GM19239 (cell line): ENCODE measurements at places on chromosomes 7 and 10.

- no peak for DNase-seq
Measured at GRCh38 chr7:41979834-41980307, 257.1 kb downstream of the GLI3 start.

- DNase-seq: no peak
Measured at GRCh38 chr10:6409971-6410643, 170.0 kb downstream of the PRKCQ start.

DNA sequence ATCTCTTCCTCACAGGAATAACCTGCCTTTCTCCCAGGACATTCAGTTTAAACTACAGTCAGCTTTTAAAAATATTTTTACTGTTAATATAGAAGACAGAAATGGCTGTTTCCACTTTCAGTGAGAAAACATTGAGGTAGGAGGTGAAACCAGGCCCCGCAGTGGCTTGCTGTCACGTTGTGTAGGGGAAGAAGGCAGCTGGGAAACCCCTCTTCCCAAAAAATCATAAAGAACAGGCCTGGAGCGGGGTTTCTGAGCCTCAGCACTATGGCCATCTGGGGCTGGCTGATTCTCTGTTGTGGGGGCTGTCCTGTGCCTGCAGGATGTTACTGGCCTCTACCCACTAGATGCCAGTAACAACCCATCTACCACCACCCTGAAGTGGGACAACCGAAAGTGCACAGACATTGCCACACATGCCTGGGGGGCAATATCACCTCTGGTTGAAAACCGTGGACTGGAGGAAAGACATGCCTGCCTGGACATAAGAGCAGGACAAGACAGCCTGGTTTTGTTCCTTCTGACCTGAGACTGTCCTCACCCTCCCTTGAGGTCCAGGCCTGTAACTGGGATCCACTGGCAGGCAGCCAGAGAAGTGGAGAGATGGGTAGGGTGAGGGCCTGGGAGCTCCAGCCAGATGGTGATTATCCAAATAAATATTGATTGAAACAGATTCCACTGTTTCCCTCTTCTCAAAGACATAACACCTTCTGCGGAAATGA lies 43.9 kb downstream of the KCNH2 start:
- DNase-seq: no peak

- DNase-seq: no peak
Measured at GRCh38 chr7:151198945-151199848, 11.1 kb downstream of the H2BK1 start.

DNA sequence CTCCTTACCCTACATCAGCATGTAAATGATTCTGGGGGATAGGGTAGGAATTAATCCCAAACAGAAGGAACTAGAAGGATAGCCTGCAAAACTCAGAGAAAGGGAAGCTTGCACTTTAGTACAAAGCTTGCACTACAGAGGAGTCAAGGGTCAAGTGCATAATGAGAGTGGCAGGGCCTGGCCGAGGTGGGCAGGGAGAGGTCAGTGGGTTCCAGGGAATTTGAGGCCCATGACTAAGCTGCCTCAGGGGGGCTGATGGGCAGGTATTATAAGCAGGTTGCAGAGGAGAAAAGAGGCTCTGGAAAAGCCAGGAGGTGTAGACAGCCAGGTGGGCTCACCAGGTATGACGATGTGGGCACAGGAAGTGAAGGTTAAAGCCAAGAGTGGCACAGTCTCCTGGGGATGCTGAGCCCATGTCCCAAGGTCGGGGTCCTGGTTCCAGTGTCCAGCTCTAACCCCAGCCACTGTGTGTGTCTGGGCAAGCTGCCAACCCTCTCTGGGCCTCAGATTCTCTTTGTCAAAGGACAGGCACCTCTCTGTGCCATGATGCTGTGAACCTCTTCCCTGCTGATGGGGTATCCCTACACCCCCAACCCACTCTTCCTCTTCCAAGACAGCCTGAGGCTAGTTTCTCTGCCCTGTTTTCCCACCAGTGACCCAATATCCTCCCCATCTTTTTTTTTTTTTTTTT lies 32.0 kb upstream of the ELN start:
- no peak for DNase-seq

- no peak for DNase-seq
Measured at GRCh38 chr7:136234040-136234439, 256.9 kb upstream of the MTPN start.

DNA sequence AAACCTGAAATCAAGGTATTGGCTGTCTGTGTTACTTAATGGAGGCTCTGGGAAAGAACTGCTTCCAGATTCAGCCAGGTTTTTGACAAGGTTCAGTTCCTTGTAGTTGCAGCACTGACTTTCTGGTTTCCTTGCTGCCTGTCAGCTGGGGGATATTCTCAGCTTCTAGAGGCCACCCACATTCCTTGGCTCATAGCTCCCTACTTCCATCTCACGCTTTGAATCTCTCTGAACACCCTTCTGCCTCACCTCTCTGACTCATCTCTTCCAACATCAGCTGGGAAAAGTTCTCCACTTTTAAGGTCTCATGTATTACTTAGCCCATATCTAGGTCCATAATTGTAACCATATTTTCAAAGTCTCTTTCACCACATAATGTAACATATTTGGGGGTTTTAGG lies 22.9 kb upstream of the GPR22 start:
- no peak for DNase-seq

DNA sequence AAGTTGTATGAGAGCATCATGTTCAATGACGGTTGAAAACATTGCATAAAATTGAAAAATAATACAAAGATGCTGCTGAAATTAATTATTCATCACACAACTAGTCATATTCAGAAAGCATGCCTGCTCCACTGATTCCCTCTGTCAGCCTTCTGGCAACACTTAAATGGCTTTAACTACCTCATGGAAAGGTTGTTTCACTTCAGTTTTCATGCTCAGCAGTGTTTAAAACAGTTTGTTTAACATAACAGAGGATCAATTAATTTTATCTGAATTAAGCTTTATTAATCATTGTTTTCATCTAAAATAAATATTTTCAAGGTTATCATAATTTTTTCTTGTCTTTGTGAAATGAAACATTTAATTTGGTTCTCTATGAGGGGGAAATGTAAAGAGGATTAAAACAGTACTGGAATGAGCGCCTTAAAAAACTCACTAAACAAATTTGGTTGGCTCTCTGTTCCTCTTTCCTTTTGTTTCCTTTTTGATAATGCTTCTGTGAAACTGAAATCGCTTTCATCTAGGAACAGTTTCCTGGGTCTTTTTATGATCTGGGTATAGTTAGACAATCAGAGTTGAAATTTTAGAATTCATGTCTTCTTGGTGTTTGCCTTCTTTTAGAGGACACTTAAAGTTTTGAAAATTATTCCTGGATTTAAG lies 427.4 kb downstream of the SH2D4B start:
- no peak for DNase-seq

- no peak for DNase-seq
Measured at GRCh38 chr10:47088656-47089354, 177.6 kb downstream of the PTPN20 start.

DNA sequence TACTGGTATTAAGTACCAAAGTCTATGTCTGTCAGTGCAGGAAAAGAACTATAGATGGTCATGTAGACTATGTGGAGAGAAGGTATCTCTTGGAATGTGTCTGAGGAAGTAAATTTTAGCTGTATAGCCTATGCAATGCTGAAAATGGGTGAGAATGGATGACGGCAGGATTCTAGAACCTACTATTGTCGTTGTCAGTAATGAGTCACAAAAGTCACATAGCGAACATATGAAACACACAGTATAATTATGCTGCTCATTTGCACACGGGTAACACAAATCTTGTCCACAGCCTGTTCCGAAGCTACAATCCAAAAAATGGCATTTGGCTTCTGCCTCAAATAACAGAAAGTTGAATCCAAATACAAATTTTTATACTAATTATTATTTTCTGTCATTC lies 33.6 kb upstream of the KMT2E start:
- no peak for DNase-seq

GRCh38 chr7:964401-965231 lies 10.1 kb upstream of the ADAP1 start:
- DNase-seq: no peak

DNA sequence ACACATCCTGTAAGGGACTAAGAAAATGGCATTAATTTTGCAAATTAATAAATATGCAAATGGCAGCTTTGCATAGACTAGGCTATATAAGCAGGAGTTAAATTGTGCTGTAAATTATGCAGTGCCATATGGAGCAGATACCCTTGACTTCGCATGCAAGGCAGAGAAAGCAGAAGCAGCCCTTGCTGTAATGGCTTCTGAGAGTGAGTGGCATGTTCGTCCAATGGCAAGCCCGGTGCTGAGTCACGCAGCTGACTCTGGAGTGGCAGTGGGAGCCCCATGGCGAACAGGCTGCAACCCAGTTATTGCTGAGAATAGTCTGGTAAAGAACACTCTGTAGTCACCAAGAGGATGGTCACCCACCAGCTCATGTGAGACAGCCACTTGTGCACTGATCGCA lies 1186.5 kb downstream of the TYW1 start:
- no peak for DNase-seq

- no peak for DNase-seq
Measured at GRCh38 chr10:80271416-80271815, 18.0 kb downstream of the MAT1A start.

DNA sequence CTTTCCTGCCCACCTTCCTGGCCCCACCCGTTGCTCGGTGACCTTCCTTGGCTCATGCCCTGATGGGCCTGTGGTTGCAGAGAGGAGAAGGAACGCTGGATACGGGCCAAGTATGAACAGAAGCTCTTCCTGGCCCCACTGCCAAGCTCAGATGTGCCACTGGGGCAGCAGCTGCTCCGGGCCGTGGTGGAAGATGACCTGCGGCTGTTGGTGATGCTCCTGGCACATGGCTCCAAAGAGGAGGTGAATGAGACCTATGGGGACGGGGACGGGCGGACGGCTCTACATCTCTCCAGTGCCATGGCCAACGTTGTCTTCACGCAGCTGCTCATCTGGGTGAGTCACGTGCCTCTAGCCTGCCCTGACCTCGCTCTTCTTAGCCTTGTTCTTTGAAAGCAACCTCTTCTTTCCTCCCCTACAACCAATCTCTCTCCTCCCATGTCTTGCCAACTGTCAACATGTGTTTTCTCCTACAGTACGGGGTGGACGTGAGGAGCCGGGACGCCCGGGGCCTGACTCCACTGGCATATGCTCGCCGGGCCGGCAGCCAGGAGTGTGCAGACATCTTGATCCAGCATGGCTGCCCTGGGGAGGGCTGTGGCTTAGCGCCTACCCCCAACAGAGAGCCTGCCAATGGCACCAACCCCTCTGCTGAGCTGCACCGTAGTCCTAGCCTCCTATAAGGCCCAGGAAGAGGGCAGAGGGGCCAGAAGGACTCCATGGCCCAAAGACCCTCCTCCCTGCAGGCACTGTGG lies 24.1 kb downstream of the GBX1 start:
- no peak for DNase-seq

GRCh38 chr7:73308074-73308664 lies 457 bp downstream of the NSUN5 start:
- DNase-seq: peak; percentile 17

GRCh38 chr7:19113002-19113350 lies 4.5 kb downstream of the TWIST1 start:
- no peak for DNase-seq

DNA sequence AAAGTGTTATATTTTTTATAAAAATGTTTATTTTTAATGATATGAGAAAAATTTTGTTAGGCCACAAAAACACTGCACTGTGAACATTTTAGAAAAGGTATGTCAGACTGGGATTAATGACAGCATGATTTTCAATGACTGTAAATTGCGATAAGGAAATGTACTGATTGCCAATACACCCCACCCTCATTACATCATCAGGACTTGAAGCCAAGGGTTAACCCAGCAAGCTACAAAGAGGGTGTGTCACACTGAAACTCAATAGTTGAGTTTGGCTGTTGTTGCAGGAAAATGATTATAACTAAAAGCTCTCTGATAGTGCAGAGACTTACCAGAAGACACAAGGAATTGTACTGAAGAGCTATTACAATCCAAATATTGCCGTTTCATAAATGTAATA lies 64.8 kb upstream of the CAPZA2 start:
- no peak for DNase-seq

GRCh38 chr7:105934572-105935185 lies 28.4 kb upstream of the CDHR3 start:
- DNase-seq: no peak

DNA sequence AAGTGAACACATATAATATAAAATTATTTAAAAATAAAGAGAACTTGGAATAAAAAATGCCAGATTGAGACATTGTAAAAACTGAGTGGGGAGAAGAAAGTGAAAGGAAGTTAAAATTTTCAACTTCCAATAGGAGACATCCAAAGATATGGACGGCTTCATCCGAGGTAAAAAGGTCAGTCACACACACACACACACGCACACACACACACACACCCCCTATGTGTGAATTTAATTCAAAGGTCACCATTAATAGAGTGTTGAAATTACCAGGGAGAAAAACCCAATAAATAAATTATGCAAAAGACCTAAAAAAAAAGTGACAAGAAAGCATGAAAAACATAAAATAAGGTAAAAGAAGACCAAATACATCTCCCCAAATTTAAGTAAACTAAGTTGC lies 131.0 kb upstream of the DNAJB12 start:
- DNase-seq: no peak

DNA sequence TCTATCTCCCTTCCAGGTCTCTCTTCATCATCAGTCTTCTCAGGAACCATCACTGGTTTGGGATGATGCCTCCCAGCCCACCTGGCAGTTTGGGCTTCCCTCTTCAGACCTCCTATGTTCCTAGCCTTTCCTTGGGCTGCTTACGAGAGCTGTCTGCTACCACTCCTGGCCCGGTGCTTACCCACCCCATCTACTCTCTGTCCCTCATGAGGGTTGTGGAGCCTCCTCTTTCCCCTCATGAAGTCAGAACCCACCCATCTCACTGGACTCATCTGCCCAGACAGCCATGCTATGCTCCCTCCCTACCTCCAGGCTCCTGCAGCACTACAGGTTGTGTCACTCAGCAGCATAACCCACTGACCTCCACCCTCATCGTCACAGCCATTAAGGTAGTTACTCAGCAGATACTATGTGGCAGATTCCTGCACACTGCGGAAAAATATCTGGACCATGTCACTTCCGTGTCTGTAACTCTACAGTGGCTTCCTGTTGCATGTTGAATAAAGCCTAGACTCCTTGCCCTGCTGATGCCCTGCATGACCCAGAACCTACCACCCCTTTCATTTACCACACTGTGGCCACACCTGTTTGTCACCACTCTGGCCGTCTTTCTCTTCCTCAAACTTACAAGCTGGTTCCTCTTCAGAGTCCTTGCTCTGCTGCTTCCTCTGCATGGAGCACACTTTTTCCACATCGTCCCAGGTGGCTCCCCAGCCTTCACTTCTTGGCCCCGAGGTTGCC lies 2.0 kb downstream of the DBNL start:
- no peak for DNase-seq

GRCh38 chr10:78045856-78046255 lies 12.2 kb downstream of the RPS24 start:
- DNase-seq: no peak

DNA sequence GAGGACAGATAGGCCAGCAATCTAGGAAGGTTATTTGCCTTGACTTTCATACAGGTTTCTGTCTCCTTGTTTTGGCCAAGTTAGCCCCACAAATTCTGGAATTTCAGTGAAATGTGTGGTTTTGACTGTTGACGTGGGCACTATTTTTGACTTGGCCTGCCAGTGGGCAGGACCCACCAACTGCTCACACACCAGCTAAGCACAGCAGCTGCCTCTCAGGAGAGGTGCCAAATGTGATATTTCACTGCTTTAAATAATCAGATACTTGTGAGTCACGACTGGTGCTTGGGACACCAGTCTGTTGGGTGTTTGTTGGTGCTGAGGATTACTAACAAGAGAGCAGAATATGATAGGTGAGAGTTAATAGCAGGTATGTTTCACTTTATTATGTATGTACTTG lies 409.7 kb upstream of the MTPN start:
- DNase-seq: no peak
